ENCODE measurements at places on chromosomes 5 and 9. TPM values are rescaled to one million over a fixed set of nuclear protein-coding genes. Genes with fewer than 3 reads are reported as not detected.

MAMDC4 gene
- 19.0 TPM for polyA plus RNA-seq

EFNA5 gene
- 4.2 TPM for polyA plus RNA-seq

HDAC3 gene
- polyA plus RNA-seq, result 86.8 TPM

C7 gene
- polyA plus RNA-seq, result 16.0 TPM

MYOZ3 gene
- 2.8 TPM for polyA plus RNA-seq

TNC gene
- polyA plus RNA-seq, result 88.4 TPM

PCDHGB4 gene
- polyA plus RNA-seq, result 2.7 TPM

PPP1R26 gene
- polyA plus RNA-seq, result 10.3 TPM

COL5A1 gene
- polyA plus RNA-seq, result 18.7 TPM

KCNIP1 gene
- not detected for polyA plus RNA-seq

CCDC171 gene
- 0.13 TPM for polyA plus RNA-seq

AGPAT2 gene
- 49.5 TPM for polyA plus RNA-seq

FAXDC2 gene
- 14.0 TPM for polyA plus RNA-seq

SMIM33 gene
- not detected for polyA plus RNA-seq

PCDHGA10 gene
- 1.1 TPM for polyA plus RNA-seq

CYLC2 gene
- polyA plus RNA-seq, result not detected

PCDHGB6 gene
- polyA plus RNA-seq, result 2.4 TPM

FAM169A gene
- polyA plus RNA-seq, result 0.25 TPM

PTGDS gene
- polyA plus RNA-seq, result 12.2 TPM

FGF10 gene
- 0.50 TPM for polyA plus RNA-seq

TTC1 gene
- 54.1 TPM for polyA plus RNA-seq

OR1Q1 gene
- not detected for polyA plus RNA-seq

WHRN gene
- polyA plus RNA-seq, result 3.4 TPM

WDR31 gene
- 1.1 TPM for polyA plus RNA-seq
